Glomerular endothelial cell (primary cell): ENCODE measurements at places on chromosomes 1 and 21.

GRCh38 chr1:11985851-11986250 is 5.6 kb downstream of the MFN2 start:
- DNase-seq = no peak

DNA sequence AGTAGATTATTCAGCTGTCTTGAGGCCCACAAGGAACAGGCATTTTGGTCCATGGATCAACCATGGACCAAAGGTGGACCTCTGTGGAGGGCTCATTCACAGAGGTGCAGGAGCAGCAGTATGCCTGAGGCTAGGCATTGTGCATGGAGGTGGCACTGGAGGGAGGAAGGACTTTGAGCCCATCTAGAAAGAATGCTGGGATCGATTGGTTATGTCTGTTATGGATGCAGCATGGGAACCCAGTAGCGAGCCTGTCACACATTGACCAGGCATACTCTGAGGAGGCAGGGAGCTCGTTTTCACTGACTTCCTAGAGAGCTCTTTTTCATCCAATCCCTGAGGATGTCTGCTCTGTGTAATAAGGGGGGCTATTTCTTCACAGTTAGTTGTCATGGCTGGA is 75.5 kb downstream of the KCNN3 start:
- DNase-seq = no peak

GRCh38 chr1:201001962-201002361 is 21.6 kb downstream of the KIF21B start:
- DNase-seq = no peak

GRCh38 chr1:183379951-183380350 is 38.2 kb downstream of the NMNAT2 start:
- DNase-seq = no peak

DNA sequence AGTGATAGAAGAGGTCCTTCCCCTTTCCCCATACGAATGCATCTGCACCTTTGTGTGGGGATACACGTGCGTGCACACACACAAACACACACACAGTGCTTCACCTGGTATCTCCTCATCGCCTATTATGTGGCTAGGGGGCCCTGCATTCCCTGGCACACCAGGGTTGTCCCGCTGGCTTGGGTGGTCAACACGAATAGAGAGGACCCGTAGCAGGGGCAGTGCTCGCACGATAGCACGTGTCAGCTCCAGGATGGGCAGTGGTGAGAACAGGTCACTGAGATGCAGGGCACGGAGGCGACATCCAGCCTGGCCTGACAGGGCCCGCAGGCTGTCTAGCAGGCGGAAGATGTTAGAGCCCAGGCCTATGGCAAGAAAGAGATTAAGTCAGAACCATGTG is 22.4 kb downstream of the LRRC41 start:
- no peak for DNase-seq

- peak; percentile 58 for DNase-seq
Observed at GRCh38 chr21:38219049-38219628, 37.7 kb upstream of the KCNJ15 start.

DNA sequence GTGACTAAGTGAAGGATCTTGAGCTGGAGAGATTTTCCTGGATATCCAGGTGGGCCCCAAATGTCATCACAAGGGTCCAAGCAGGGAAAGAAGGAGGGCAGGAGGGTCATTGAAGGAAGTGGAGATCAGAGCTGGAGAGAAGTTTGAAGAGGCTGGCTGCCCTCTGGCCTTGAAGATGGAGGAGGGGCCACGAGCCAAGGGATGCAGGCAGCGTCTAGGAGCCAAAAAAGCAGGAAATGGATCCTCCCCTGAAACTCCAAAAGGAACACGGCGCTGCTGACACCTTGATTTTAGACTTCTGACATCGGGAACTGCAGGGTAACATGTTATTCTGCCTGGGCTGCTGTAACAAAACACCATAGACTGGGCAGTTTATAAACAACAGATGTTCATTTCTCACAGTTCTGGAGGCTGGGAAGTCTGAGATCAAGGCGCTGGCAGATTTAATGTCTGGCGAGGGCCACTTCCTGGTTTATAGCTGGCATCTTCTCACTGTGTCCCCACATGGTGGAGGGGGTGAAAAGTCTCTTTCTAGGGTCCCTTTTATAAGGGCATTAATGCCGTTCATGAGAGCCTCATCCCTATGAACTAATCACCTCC is 28.8 kb upstream of the ZBTB21 start:
- no peak for DNase-seq

DNA sequence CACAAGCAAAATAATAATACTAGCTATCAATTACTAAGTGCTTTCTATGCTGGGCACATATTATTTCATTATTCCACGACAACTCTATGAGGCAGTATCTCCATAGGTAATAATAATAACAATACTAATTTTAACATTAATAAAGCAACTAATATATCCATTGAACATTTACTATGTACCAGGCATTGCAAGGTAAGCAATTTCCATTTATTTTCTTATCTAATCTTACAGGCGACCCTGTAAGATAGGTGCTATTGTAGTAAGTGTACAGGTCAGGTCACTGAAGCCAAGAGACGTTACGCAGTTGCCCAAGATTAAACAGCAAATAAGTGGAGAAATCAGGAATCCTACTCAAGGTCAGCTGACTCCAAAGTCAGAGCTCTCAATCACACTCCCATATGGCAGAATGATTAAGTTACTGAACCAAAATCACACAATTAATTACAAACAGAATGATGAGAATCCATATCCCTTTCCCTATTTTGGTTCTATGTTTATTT is 198.4 kb downstream of the SLC45A1 start:
- no peak for DNase-seq

GRCh38 chr1:235069577-235070563 is 58.8 kb downstream of the TOMM20 start:
- DNase-seq = no peak

GRCh38 chr21:38933731-38934130 is 128.0 kb downstream of the ETS2 start:
- DNase-seq = no peak

DNA sequence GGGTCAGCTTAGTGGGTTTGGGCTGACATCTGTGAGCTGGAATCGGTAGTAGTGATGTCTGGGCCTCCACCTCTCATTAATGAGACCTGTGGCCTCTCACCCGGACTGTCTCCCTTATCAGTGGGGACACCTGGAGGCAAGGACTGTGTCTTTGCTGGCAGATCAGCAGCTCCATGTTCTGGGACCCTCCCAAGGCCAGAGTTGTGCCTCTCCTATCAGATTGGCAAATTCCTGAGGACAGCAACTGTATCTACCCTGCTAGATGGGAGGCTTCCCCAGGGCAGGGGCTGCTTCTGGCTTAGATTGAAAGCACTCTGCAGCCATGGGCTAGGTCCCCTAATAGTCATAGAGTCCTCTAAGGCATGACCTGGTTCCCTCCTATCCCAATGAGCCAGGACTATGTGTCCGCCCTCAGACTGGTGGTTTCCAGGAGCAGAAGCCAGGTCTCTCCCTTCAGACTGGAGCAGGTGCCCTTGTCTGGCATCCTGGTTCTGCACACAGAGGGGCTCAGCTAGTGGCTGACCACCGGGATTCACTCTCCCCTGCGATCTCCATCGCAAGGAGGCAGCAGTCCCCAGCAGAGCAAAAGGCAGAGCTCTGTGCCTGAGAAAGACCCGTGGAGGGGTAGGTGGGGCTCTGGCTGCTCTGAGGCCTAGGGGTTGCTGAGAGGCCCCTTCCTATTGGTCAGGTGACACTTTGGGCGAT is 5.8 kb downstream of the DRAXIN start:
- no peak for DNase-seq

DNA sequence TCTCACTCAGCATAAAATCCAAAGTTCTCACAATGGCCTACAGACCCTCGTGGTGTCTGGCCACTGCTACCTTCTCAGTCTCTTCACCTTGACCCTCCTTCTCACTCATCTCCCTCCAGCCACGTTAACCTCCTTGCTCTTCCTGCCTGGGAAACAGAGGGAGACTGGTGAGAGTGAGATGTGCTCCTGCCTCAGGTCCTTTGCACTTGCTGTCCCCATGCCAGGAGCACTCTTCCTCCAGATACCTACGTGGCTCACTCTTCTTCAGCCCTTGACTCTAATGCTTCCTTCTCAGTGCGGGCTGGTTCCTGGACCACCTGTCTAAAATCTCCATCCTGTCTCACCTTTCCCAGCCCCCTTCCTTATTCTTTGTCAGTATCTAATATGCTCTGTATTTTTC is 24.7 kb downstream of the TRIM62 start:
- no peak for DNase-seq

DNA sequence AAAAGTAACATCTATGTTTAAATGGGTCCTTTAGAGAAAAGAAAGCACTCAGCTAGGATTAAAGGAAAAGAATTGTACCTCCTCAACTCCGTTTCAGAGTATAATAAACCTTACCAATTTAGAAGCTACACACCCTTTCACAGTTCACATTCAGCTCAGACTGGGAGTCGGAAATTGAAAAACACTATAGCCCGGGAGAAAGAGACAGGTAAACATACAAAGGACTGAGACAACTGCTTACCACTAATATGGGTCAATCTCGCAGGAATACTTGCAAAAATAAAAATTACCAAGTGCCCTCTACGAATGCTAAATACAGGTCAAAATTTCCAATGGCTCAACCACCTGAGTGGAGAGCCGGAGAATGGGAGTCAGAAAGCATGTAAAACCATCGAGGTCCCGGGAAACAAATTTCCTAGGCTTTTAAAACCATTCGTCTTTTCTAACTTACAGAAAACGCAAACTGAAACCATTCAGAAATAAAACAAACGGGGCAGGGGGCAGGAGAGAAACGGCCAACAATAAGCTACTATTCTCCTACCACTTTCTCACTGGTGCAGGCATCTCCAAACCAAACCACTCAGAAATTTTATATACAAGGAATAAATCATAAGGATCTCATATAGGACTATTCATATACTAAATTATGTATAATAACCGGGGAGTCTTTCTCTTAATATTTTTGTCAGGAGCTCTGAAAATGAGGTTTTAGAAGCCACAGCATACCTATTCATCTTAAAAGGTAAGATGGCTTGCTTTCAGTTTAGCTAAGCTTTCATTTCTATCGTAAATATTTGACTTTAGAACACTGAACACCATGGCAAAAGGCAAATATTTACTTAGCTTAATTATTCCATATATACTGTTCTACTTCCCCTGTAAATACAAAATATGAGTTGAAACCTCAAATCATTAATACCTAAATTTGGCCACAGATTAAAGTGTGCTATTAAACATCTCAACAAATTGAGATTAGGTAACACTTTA is 136.5 kb downstream of the RERE start:
- no peak for DNase-seq

- DNase-seq = no peak
Observed at GRCh38 chr1:230185076-230186001, 118.3 kb downstream of the GALNT2 start.

- DNase-seq = no peak
Observed at GRCh38 chr1:178465011-178465410, 31.8 kb downstream of the CLEC20A start.

- no peak for DNase-seq
Observed at GRCh38 chr1:205604825-205605505, 26.8 kb downstream of the ELK4 start.

DNA sequence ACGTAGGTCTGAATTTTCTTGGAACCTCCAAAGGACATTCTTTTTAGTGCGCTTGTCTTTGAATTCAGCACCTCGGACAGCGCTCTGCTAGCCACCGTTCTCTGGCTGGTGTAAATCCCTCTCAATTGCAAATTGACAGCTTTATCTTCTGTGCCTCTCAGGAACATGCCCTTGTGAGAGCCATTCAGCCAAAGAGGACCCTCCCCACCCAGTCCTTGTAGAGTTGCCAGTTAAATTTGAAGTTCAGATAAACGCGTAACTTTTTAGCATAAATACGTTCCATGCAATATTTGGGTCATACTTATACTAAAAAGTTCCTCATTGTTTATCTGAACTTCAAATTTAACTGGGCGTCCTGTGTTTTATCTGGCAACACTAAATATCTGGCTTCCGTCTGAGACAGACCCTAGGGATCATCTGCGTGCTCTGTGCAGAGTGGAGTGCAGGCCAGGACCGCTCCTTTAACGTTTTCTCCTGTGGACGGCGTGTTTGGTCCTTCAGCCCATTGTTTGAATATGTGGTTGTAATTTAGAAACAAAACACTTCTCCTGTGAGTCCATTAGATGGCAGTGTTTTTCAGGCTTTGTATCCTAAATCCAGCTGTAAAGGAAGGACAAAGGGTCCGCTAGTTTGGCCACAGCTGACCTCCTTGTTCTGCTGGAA is 7.0 kb downstream of the KCNAB2 start:
- peak; percentile 31 for DNase-seq

DNA sequence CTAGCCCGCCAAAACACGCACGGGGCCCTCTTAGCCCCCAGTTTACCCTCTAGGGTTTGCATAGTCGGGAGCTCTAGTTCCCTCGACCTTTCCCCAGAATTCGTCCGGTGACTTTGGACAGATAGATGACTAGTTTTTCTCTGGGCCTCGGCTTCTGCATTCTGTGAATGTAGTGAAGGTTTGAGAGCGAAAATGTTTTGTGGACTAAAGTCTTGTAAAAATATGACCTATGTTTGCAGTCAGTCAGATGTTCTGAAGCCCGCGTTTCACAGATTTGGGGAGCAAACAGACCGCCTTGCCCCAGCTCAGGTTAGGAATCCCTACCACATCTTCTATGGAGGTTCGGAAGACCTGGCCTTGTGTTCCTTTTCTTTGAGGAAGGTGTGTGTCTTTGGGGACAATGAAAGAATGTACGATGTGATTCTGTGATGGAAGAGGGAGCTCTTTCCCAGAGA is 401 bp downstream of the UQCRH start:
- DNase-seq = no peak

- DNase-seq = no peak
Observed at GRCh38 chr1:178594133-178594532, 81.2 kb downstream of the TEX35 start.

- no peak for DNase-seq
Observed at GRCh38 chr1:184891440-184891839, 82.9 kb downstream of the NIBAN1 start.

DNA sequence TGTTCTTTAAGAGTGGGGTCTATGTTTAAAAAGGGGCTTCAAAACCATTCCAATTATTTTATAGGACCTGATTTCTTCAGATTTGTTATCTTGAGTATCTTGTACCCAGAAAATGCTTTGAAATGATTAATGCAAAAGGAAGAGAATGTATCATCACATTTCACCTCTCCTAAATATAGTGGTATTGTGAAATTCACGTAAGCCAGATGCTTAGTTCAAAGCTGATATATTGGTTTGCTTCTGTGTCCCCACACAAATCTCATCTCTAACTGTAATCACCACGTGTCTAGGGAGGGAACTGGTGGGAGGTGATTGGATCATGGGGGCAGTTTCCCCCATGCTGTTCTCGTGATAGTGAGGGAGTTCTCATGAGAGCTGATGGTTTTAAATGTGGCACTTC is 8.5 kb downstream of the SOAT1 start:
- DNase-seq = no peak

DNA sequence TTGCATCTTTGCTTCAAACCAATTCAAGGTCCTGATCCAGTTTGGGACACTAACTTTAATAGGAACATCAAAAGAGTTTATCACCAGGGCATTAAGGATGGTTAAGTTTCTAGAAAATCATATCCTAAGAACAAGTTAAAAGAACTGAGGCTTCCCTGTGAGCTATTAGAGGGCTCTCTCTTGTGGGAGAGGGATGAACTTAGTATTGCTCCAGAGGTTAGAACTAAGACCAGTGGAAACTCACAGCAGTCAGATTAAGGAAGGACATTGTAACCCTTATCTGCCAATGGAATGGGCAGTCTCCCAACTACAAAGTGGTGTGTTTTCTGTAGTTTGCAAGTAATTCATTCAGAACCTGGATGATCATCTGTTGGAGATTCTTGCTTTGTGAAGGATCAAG is 36.8 kb downstream of the UBE2U start:
- DNase-seq = no peak
